Right atrium auricular region (tissue), 2 donors: ENCODE measurements at places on chromosomes 3 and 15.
A peak's percentile ranks its signal among the peaks of the same experiment; 100 is the strongest.

DNA sequence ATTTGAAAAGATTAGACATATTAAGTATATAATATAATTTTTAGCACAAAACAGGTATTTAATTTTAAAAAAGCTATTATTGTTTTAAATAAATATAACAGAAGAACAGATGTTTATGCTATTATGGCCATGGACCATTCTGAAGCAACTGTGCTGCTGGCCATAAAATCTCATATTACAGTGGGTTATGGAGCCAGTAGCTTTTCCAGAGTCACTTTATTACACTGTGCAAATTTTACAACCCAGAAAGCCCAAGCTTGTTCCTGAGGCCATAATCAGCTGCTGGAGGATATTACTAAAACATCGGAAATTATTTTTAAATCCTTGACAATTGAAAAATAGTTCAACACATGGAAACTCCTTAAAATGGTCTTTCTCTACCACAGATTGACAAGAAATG, 557.3 kb upstream of the KCNMB2 start:
- DNase-seq: no peak
- H3K27ac ChIP-seq: no peak overlapping the region
- H3K4me3 ChIP-seq: no peak overlapping the region
- H3K4me1 ChIP-seq: no peaks in the 10 kb centered on the region

DNA sequence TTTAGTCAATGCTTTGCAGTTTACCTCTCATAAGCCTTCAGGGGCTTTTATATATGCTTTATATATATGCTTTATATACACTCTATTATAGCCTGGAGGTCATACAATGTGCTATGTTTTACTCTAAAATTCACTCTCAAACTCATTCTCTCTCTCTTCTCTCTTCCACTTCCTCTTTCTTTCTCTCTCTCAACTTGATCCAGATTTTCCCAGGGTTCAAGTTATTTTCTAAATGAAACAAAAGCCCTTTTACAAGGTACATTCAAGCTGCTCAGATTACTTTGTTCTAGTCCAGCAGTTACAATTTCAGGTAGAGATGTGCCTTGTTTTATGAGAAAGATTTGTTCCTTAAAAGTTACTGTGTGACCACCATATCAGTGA, 79.6 kb upstream of the ACP3 start:
- no peaks in the 10 kb centered on the region for H3K36me3 ChIP-seq
- no peaks in the 10 kb centered on the region for H3K4me1 ChIP-seq

DNA sequence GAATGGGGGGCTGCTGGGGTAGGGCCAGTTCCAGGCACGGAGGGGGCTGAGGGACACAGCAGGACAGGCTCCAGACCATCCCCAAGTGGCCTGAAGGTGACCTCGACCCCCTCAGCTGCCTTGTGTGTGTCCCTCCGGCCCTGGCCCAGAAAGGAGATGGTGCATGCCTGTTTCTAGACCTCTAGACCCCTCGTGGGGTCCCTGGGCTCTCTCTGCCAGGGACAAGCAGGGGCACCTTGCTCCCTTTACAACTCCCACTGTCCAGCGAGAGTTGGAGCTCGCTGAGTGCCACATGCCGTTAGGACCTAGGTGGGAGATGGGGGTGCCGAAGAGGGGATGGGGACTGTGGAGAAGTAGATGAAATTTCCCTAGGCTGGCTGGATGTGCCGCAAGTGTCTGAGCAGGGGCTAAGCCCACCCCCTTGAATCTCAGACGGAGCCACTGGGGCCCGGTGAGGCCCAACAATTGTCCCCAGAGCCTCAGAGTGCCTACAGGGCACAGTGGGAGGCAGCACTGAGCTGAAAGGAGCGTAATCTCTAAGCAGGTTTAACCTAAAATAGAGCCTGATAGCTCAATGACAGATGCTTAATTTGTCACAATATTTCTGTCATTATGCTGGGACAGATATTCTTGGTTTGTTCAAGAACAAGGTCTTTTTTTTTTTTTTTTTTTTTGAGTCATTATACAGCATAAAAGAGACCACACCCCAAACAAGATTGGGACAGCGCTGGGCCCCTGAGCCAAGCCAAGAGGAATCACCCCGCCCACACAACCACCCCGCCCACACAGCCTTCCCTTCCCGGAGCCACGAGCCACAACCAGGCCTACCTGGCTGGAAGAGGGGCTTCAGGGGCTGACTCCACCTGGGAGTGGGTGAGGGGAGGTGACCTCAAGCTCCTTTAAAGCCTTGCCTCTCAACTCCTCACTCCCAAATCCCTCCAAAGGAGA, 23.6 kb upstream of the KLF13 start:
- no peak overlapping the region for H3K27ac ChIP-seq
- no peaks in the 10 kb centered on the region for H3K4me1 ChIP-seq
- H3K27me3 ChIP-seq: no peaks in the 10 kb centered on the region
- DNase-seq: peak; percentile 79

- no peak overlapping the region for H3K27ac ChIP-seq
- no peak for DNase-seq
- no peak overlapping the region for H3K4me3 ChIP-seq
- no peaks in the 10 kb centered on the region for H3K27me3 ChIP-seq
- no peaks in the 10 kb centered on the region for H3K4me1 ChIP-seq
These were observed 58.5 kb upstream of the TNFSF10 start for GRCh38 chr3:172581757-172582166.

- H3K4me1 ChIP-seq: no peaks in the 10 kb centered on the region
- H3K4me3 ChIP-seq: no peak overlapping the region
- no peak overlapping the region for H3K27ac ChIP-seq
- H3K36me3 ChIP-seq: peaks cover 60% of the 10 kb centered on the region
These were observed 3.8 kb downstream of the SELENOS start for GRCh38 chr15:101273534-101273933.
